A549 treated with RU486 at 1 μM for 4 hours (cell line): ENCODE measurements at places on chromosomes 4 and X. TPM values are rescaled to one million over a fixed set of nuclear protein-coding genes. Genes with fewer than 3 reads are reported as not detected.

The BEX4 gene
- 1.4 to 2.3 TPM (median 2.2 TPM) in 5 replicates for total RNA-seq

The CPLX1 gene
- total RNA-seq, result 0.47 to 0.70 TPM (median 0.51 TPM) in 5 replicates

The MAGEB10 gene
- not detected in 5 replicates for total RNA-seq

The ELF4 gene
- total RNA-seq, result 30.2 to 35.6 TPM (median 32.5 TPM) in 5 replicates

The CNKSR2 gene
- 2.4 to 3.1 TPM (median 2.6 TPM) in 5 replicates for total RNA-seq

The FOXP3 gene
- total RNA-seq, result 0.06 to 0.33 TPM (median 0.10 TPM) in 5 replicates

The CFAP47 gene
- total RNA-seq, result not detected in 5 replicates

The SMIM10L2A gene
- 0.15 to 0.24 TPM (median 0.19 TPM) in 5 replicates for total RNA-seq

The SMAD1 gene
- total RNA-seq, result 8.9 to 12.3 TPM (median 11.0 TPM) in 5 replicates

The RAB39B gene
- total RNA-seq, result 0.62 to 0.94 TPM (median 0.64 TPM) in 5 replicates

The EIF2S3 gene
- 105 to 214 TPM (median 140 TPM) in 5 replicates for total RNA-seq

The C1QTNF7 gene
- not detected in 5 replicates for total RNA-seq

The ADAMTS3 gene
- total RNA-seq, result 0.01 to 0.09 TPM (median 0.06 TPM) in 3 of 5 replicates, not detected in the others

The HSFX4 gene
- total RNA-seq, result not detected in 5 replicates

The PCDH19 gene
- total RNA-seq, result 0.01 to 0.06 TPM (median 0.02 TPM) in 3 of 5 replicates, not detected in the others

The SH2D1A gene
- not detected in 5 replicates for total RNA-seq

The ADH1A gene
- not detected in 5 replicates for total RNA-seq

The CFAP99 gene
- total RNA-seq, result 0.07 to 0.22 TPM (median 0.15 TPM) in 4 of 5 replicates, not detected in the other

The DCAF8L1 gene
- not detected in 5 replicates for total RNA-seq

The CCSER1 gene
- not detected in 5 replicates for total RNA-seq
